ENCODE measurements at places on chromosomes 7 and 10.

DNA sequence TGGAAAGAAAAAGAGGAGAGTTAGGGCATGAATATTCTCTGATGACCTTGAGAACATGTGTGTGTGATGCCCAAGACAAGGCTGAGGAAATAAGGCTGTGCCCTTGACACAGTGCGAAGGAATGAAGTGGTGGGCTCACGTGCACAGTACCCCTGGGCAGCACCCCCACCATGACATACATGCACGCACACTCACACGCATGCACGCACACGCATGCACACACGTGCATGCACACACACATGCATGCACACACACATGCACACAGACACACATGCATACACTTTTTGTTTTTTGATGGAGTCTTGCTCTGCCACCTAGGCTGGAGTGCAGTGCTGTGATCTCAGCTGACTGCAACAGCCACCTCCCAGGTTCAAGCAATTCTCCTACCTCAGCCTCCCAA lies 118.1 kb downstream of the GATA3 start:
- no peak for DNase-seq

DNA sequence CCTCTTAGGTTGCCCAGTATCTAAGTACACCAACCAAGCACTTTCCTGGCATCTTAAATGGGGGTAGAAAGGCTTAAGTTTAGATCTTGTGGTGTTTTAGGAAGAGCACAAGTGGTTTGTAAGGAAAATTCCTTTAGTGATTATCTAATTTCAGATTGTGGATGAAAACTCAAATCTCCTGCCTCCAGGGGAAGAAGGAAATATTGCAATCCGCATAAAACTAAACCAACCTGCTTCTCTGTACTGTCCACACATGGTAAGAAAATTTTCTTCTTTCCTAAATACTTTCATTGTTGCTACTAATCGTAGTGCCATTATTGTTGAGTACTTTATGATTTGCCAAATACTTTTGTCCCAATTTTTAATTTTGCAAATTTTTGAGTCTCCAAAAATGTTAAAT lies 31.1 kb downstream of the ACSM6 start:
- no peak for DNase-seq

GRCh38 chr7:100694098-100694745 lies at the start of gene GIGYF1:
Gene GIGYF1 (minus strand): TSS chr7:100694250. CDS start chr7:100688238, 6,012 bp downstream.
- peak; percentile 30 for DNase-seq

- DNase-seq = no peak
Measured at GRCh38 chr10:28036587-28036986, 37.7 kb upstream of the ODAD2 start.

DNA sequence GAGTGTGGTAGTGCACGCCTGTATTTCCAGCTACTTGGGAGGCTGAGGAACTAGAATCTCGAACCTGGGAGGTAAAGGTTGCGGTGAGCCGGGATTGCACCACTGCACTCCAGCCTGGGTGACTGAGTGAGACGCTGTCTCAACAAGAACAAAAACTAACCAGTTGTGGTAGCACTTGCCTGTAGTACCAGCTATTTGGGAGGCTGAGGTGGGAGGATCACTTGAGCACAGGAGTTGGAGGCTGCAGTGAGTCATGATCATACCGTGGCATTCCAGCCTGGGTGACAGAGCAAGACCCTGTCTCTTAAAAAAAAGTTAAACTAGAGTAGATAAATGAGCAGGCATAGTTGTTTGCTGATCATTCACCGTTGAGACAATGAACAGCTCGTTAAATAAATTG lies 48.9 kb downstream of the CUX1 start:
- no peak for DNase-seq

DNA sequence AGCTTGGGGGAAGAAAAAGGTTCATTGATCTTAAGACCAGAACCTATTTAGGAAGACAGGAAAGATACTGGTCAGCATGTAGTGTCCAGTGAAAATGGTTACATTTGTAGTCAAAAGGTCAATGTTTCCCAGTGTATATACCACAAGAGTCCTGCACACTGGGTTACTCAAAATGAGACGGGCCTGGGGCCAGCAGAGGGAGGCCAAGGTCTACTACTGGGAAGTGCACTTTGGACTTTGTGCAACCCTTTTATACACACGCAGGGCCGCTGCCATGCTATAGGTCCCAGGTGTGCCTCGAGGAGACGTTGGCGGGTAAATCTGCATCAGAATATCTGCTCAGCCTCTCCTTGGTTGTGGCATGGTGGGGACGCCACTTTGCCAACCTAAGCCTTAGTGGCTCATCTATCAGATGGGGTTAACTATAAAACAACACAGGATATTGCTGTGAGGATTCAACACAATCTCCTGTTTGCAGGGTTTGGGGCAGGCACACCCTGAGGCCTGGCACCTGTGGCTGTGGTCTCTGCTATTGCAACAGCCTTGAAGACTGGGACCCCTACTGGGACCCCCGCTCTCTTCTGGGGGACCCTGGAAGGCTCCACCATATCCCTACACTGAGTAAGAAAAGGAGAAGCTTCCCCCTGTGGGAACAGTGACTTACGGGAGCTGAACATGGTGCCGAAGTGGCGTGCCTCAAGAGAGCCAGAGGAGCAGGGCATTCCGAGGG lies 19.7 kb downstream of the CLRN3 start:
- no peak for DNase-seq

GRCh38 chr7:132169730-132170129 lies 406.5 kb downstream of the PLXNA4 start:
- DNase-seq = no peak

GRCh38 chr7:120033114-120033513 lies 239.9 kb upstream of the KCND2 start:
- no peak for DNase-seq

GRCh38 chr10:70575874-70576802 lies 26.4 kb downstream of the PRF1 start:
- DNase-seq = peak; percentile 95

DNA sequence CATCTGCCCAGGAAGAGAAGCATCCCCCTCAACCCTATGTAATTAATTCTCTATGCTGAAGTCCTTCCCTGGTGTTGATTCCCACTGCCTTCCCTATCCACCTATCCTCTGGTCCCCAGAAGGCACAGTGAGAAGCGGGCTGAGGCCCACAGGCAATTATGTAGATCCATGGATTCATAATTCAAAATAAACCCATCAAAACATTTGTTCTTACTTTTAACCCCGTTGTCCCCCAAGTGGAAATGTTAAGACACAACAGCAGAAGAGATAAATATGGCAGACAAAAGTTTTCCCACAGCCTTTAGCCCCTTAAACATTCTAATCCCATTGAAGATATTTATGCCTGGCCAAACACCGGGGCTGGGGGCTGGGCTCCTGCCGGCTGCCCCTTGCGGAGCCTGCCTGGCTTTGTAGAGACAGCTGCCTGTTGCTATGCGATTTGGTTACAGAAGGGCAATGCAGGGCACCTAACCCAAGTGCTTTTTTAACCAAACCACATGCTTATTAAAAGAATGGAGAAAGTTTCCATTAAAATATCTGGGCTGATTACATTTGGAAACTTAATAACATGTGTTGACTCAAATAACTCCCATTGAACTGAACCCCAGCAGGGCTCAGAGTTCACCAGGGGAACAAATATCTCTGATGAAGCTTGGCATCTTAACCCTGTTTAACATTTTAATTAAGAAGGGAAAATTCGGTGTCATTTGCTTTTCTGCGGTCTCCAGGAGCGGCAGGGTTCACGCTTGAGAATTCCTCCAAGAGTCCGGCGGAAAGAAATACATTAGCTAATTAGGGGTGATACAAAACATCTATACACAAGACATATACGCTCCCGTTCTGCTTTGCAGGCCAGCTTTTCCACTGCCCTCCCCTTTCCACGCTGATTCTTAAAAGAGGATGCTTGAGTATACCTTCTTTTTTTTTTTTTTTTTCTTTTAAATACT lies 110.8 kb upstream of the FGFR2 start:
- no peak for DNase-seq

GRCh38 chr7:98903246-98903645 lies 24.9 kb downstream of the TRRAP start:
- DNase-seq = no peak

- no peak for DNase-seq
Measured at GRCh38 chr7:22799633-22800032, 23.0 kb downstream of the TOMM7 start.

DNA sequence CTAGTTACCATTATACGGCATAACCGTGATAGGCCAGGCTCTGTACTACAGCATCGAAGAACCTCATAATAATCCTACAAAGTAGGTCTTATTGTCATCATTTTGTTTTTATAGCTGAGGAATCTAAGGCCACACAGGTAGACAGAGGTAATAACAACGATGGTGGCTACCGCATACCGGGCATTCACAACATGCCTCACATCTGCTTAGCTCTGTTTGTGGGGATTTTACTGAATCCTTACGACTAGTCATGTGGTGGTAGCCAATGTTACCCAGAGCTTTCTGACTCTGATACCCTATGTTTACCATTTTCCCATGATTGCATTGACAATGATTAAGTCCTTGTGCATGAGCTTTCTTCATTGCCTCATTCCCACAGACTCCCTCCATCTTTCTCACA lies 269.4 kb downstream of the TCF7L2 start:
- no peak for DNase-seq

DNA sequence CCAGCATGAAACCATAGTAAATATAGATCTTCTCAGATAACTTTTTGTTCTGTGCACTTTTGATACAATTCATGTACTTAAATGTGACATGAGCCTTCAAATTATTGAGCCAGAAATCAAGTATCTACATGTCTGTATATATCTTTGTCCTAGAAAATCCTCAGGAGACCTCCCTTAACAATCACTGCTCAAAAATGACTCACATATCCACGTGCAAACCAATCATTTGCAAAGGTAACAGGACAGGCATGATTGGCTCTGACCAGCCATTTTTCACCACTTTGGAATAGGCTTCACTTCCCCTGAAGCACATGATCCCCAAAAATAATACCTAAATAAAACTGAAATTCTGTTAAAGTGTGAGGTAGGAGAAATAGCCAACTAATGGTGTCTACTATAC lies 902.5 kb downstream of the PCDH15 start:
- no peak for DNase-seq

GRCh38 chr10:121134711-121135110 lies 283.5 kb downstream of the WDR11 start:
- no peak for DNase-seq

DNA sequence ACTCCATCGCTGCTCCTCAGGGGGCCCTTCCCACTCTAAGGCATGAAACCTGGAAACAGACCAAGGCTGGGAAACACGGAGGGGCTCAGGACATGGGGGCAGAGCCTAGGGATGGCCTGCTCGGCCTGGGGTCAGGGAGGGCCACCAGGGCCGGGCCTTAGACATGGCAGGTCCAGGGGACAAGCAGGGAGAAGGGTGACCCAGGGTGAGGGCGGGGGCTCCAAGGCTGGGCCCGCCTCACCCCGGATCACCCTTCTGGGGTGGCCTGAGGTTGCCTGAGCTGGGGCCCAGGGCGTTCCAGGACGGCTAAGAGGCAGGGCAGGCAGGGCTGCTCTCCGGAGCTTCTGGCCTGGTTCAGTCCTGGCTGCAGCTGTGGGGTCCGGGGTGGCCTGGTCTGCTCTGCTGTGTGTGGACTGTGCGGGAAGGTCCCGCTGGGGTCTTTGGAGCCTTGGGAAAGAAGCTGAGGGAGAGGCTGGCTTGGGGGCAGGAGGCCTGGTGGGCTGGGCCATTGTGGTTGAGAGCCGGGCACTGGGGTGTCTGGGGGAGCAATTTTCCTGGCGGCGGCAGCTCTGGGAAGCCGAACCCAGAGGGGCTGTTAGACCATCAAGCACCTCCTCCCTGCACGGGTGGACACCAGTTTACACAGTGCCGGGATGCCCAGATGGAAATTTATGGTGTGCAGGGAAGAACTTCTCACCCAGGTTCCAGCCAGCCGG lies 52.2 kb downstream of the UNCX start:
- no peak for DNase-seq

GRCh38 chr10:87503401-87503800 lies 1.3 kb upstream of the MINPP1 start:
- no peak for DNase-seq

GRCh38 chr10:116663342-116663741 lies 42.6 kb downstream of the PNLIPRP2 start:
- no peak for DNase-seq

DNA sequence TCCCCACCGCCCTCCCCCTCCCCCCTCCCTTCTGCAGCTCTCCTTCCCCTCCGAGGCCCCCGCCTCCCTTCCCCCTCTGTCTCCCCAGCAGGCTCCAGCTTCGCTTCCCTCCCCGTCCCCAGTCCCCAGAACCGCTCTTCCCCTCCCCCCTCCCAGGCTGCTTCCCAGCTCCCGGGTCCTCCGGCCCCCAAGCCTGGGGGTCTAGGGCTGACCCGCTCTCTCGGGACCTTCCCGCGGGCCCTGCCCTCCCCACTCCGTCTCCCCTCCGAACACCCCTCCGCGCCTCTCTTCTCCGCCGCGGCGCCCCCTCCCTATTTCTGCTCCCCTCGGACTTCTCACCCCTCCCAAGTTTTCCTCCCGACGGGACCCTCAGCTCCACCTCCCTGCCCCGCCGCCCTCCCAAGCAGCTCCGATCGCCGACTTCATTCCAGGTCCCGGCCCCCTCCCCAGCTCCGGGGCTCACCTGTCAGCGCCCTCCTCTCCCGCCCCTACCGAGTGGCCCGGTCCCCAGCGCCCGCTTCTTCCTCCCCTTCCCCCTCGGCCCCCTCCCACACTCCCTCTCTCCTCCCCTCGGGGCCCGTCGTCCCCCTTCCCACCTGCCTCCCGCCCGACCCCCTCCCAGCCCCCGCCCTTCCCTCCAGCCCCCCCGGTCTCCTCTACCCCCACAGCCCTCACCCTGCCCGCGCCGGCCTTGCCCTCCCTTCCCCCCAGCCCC lies 990 bp downstream of the ZNF467 start:
- DNase-seq = no peak

GRCh38 chr10:121242741-121243608 lies 355.3 kb downstream of the FGFR2 start:
- no peak for DNase-seq

- DNase-seq = no peak
Measured at GRCh38 chr10:96565774-96566173, 21.0 kb downstream of the TM9SF3 start.

GRCh38 chr7:34061149-34061548 lies 155.8 kb downstream of the BMPER start:
- DNase-seq = no peak

GRCh38 chr7:55019691-55020465 lies 1.1 kb downstream of the EGFR start:
- no peak for DNase-seq

DNA sequence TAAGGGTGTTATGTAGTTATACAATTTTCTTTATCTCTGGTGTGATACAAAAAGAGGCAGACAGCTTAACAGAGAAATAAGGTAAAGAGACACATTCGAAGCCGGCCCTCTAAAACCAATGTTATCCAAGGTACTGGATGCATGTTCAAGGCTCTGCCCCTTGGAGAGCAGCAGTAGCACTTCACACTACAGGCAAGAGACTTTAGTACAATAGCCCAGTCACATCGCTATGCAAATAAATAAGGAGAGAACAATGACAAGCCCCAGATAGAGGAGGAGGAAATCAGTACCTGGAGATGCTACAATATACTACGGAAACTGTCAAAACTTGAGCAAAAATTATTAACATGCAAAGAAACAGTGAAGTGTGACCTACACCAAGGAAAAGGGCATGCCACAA lies 111.1 kb downstream of the ITGB1 start:
- no peak for DNase-seq

Data from AML-193 (cell line).